G401 (cell line): ENCODE measurements at places on chromosomes 6 and 20.

DNA sequence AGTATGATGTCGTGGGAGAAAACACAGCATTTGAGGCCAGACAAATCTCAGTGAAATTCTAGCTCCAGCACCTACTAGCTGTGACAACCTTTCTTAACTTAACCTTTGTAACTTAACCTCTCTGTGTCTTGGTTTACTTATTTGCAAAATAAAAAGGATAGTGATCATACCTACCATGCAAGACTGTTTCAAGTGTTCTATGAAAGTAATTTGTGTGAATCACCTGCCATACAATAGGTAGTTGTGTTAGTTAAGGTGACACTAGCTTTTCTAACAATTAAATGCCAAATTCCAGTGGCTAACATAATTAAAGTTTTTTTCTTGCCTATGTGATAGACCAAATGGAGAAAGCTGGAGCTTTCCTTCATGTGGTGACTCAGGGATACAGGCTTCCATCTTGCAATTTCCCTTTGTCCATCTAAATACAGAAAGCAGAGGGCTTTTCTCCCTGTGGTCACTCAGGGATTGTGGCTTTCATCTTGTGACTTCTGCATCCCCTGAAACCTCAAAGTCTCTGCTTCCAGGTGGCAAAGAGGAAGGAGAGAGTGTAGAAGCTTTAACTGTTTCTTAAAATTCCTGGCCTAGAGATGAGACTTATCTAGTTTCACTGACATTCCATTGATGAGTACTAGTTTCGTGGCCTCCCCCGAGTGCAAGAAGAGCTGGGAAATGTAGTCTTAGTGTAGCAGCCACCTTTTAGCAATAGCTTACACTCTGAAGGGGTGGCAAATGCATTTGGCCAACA lies 311.4 kb downstream of the CLIC5 start:
- DNase-seq = no peak

GRCh38 chr6:74585753-74586152 lies 620.1 kb downstream of the COL12A1 start:
- DNase-seq = no peak

GRCh38 chr6:13480631-13481501 lies 6.5 kb downstream of the GFOD1 start:
- DNase-seq = peak; percentile 78

DNA sequence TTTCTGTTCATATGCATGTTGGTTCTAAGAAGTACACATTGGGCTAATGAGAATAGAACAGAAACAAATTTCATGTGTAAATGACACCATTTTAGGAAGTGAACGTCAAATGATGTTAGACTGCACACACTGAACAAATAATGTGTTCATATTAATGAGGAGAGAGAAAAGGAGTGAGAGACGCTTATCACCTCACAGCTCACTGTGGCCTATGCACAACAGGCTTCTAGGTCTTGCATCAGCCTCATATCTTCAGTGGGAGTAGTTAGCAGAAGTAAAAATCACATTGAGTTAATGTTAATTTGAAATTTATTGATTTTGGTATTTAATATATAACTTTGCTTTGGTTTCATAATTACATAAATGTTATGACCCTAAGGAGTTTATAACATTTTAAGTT lies 112.8 kb upstream of the FLRT3 start:
- DNase-seq = no peak
